ENCODE measurements at places on chromosomes 16 and 17.

DNA sequence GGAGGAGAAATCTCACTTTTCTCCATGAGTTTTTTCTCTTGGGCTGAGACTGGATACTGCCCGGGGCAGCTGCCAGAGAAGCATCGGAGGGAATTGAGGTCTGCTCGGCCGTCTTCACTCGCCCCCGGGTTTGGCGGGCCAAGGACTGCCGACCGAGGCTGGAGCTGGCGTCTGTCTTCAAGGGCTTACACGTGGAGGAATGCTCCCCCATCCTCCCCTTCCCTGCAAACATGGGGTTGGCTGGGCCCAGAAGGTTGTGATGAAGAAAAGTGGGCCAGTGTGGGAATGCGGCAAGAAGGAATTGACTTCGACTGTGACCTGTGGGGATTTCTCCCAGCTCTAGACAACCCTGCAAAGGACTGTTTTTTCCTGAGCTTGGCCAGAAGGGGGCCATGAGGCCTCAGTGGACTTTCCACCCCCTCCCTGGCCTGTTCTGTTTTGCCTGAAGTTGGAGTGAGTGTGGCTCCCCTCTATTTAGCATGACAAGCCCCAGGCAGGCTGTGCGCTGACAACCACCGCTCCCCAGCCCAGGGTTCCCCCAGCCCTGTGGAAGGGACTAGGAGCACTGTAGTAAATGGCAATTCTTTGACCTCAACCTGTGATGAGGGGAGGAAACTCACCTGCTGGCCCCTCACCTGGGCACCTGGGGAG, 19.1 kb downstream of the NGFR start:
- DNase-seq: no peak

- DNase-seq: no peak
These were observed 59.3 kb downstream of the USP10 start for GRCh38 chr16:84759061-84759460.

- DNase-seq: no peak
These were observed 4.9 kb upstream of the ASGR1 start for GRCh38 chr17:7184091-7184488.

DNA sequence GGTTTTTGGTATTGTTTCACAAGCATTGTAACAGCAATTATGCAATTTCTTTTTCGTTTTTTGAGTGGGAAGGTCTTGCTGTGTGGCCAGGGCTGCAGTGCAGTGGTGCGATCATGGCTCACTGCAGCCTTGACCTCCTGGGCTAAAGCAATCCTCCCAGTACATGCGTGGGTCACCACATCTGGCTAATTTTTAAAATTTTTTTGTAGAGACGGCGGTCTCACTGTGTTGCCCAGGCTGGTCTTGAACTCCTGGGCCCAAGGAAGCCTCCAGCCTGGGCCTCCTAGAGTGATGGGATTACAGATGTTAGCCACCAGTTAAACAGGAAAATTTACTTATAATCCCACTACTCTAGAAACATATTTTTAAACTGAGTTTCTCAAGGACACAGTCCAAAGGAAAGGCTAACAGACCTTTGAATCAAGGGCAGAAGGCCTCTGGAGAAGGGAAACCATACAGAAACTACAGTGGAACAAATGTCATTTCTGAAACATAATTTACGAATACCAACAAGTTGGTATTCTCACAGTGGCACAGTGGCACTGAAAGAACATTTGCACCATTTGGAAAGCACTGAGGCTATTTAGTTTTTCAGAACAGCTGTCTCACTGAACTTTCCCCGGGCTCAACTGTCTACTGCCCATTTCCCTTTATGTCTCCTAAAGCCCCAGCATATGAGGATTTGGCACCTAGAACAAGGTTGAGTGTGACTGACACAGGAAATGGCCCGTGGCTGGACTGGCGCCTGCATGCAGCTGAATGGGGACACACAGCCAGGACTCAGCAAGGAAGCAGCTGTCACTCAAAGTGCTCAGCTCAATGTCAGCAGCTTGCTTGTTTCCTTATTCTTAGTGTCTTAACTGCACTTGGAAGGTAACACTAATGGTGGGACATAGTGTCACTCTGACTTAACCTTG, 2.8 kb upstream of the PRKAR1A start:
- no peak for DNase-seq

- no peak for DNase-seq
These were observed 10.8 kb downstream of the ZG16B start for GRCh38 chr16:2840914-2841313.

GRCh38 chr16:55149622-55150021, 174.4 kb upstream of the IRX6 start:
- DNase-seq: no peak

GRCh38 chr17:35314415-35315216, 58.8 kb downstream of the SLFN11 start:
- DNase-seq: peak; percentile 4

GRCh38 chr17:78826836-78827509, 13.6 kb downstream of the USP36 start:
- no peak for DNase-seq

- DNase-seq: no peak
These were observed 28.6 kb downstream of the NPTX1 start for GRCh38 chr17:80447790-80448189.

GRCh38 chr17:17749921-17750320, 68.7 kb downstream of the RAI1 start:
- DNase-seq: peak; percentile 82

Measured in thymus (tissue), 14 donors.